ENCODE measurements at places on chromosomes 5 and 9.

- DNase-seq, result no peak
Measured at GRCh38 chr5:4735261-4735660, 404.9 kb upstream of the ADAMTS16 start.

DNA sequence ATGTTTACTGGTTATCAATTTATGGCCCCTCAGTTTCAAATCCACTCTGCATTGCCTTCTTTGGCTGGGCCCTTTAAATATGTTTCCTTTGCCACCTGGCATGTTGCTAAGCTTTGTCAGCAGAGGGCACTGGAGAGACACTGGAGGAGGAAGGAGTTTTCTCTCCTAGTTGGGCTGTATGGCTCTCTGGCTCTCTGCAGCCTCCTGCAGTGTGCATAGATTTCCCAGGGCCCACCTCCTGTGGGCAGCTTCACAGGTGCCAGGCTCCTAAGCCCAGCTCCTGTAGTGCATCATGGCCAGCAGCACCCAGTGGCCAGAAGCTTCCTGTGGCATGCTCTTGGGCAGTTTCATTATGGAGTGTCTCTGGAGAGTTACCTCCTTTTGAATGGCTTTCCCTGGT, 23.3 kb downstream of the CAVIN4 start:
- DNase-seq, result no peak

GRCh38 chr5:53915120-53915519, 354.7 kb downstream of the NDUFS4 start:
- DNase-seq, result no peak

DNA sequence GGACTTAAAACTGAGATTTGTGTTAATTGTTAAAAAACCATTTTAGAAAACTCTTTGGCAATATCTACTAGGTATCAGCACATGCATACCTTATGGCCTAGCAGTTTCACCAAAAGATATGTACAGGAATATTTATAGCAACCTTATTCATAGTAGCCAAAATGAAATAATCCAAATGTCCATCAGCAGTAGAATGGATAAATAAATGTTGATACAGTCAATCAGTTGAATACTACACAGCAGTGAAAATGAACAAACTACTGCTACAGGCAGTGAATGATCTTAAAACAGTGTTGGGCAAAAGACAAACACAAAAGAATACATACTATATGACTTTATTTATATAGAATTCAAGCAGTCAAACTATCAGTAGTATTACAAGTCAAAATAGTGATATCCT, 16.4 kb downstream of the RFESD start:
- no peak for DNase-seq

DNA sequence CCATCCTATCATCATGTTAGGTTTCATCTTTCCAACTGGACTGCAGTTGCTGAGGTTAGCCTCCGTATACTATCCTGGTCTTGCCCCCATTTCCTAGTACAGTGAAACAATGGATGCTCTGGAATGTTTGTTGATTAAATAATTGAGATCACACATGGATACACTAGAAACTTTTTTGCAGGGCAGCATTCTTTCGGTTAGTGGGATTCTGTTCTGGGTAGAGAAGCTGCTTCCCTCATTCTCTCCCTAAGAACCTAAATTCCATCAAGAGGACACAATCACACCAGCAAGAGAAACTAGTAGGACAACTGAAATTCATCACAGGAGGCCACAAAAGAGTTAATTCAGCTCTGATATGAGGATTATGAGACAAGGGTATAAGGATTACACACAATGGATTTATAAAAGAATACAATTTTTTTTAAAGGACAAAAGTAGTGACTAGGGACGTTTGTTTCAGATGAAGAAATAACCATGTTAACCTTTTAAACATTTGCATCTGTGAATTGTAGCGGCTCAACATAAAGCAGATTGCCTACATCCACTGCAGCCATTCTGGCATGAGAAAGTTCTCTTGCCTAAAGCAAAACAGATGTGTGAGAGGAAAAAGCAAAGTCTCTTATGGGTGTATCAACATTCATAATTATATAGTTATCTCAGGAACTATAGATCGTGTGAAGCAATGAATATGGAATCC, 162.7 kb upstream of the LHFPL2 start:
- no peak for DNase-seq

GRCh38 chr9:93582115-93582514, 5.7 kb downstream of the PHF2 start:
- no peak for DNase-seq

- no peak for DNase-seq
Measured at GRCh38 chr5:67941614-67942401, 273.7 kb upstream of the PIK3R1 start.

DNA sequence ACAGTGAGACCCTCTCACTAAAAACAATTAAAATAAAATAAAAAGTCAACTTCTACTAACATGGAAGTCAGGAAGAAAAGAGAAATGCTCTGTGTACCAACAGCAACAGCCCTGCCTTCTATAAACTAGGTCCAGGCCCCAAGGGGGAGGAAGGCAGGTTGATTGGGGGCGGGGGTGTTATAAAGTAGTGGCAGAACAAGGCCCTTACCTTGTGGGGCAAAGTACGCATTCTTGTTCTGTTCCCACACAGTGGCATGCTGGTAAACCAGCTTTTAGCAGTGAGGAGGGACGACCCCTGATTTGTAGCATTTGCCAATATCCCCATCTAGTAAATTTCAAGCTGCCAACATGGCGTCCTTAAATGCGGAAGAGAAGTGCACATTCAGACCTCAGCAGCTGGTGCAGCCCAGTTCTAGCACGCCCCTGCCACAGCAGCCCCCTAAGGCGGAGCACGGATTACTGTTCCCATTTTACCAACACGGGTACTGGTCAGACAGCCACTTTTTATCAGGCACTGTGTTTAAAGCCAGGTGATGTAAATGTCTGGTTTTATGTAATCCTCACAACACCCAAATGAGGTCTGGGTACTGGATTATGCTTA, 69.5 kb downstream of the GTF3C4 start:
- DNase-seq, result no peak

- no peak for DNase-seq
Measured at GRCh38 chr5:91212714-91213092, 170.4 kb downstream of the ARRDC3 start.
